ENCODE measurements at places on chromosomes 12 and 14.

- DNase-seq = no peak
These were observed 51.3 kb downstream of the MARK3 start for GRCh38 chr14:103436533-103436932.

DNA sequence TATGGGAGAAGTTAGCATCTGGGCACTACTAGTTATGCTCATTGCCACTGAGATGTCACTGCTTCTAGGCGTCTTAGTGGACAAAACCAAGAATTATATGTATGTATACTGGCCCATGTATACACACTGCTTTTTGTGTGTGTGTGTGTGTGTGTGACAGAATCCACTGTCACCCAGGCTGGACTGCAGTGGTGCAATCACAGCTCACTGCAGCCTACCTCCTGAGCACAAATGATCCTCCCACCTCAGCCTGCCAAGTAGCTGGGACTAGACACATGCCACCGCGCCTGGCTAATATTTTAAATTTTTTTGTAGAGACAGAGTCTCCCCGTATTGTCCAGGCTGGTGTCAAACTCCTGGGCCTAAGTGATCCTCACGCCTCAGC lies 25.2 kb downstream of the LIMA1 start:
- DNase-seq = no peak

GRCh38 chr12:79155683-79156082 lies 291.1 kb downstream of the SYT1 start:
- no peak for DNase-seq

DNA sequence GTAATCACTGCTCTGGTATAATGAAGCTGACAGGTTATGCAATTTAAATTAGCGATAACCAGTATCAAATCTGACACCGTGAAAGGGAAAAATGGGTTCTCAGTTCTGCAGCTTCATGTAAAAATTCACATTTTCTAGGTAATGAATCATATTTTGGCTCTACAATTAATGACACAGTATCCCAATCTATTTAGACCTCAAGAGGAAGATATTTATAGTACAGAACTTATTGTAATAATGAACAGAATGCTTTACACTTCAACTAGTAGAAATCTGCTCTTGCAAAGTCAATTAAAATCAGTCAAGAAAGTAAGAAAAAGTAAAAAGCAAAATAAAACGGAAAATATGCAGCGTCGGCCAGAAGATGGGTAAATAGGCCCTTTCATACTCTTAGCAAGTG lies 24.3 kb downstream of the SEL1L start:
- no peak for DNase-seq

DNA sequence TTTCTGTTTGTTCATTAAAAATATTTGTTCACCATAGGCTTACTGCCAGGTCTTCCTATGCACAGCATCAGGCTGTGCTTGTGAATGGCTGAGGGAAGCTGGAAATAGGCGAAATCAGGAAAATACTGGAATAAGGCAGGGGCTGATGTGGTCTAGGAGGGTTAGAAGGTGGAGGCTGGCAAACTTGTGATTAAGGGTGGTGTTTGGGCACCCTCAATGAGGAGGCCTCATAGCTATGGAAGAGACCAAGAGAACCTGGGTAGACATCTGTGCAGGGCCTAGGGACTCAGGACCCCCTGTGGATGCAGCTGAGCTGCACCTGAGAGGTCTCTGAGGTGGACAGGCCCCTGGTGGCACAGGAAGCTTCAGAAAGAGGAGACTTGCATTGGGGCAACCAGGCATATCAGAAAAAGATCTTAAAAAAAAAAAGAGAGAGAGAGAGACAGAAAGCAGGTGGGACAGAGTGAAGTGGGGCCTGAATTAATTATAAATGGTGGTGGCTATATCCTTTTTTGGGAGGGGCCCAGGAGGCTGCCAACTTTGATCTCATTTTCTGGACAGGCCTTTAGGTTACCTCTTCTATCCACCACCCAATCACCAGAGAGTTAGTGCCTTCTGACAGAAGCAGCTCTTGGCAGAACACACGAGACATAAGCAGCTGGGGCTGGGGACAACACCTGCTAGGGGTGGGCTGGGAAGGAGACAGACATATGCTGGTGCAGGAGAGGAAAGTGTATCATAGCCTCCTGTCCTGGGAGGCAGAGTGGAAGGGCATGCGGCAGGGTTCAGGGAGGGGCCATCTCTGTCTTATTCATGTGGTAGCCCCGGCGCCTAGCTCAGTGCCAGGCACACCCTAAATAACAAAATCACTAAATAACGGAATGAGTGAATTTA lies 46.7 kb upstream of the ATP23 start:
- no peak for DNase-seq

- DNase-seq = no peak
These were observed 58.2 kb upstream of the ALG10B start for GRCh38 chr12:38258411-38258810.

- no peak for DNase-seq
These were observed 14.4 kb downstream of the LRCOL1 start for GRCh38 chr12:132596016-132596415.

GRCh38 chr14:89013098-89013504 lies 188.7 kb downstream of the TTC8 start:
- DNase-seq = peak; percentile 32

DNA sequence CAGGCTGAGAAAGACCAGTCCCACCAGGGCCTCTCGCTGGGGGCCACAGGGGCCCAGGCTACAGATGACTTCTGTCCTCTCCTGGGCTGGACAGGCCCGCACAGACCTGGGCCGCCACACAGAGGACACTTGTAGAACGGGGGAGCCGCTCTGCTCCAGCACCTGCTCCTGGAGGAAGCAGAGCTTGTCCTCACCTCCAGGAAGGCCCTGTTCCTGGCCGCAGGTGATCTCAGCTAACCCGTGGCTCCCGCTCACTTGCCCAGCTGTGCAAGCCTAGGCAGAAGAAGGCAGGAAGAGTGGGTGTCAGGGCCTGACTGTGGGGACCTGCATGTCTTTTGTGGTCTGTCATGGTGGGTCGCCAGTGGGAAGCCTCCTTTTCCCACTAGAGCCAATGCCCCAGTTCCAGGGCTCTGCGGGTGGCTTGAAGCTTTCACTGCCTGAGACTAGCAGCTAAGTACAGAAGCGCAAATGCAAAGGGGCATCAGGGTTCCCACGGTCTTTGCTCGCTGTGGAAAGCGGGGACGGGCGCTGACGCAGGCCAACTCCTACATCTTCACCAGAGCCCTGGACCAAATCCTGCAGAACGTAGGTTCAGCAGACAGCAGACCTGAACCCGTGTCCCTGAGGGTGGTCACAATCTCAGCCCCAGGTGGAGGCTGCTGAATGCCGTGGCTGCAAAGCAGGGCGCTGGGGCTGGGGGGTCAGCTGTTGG lies 8.8 kb upstream of the CEP170B start:
- DNase-seq = no peak
